Posterior vena cava (tissue), 2 donors: ENCODE measurements at places on chromosomes 13 and 19. TPM values are rescaled to one million over a fixed set of nuclear protein-coding genes. Genes with fewer than 3 reads are reported as not detected.

GRCh38 chr19:11729586-11729985 is 9.2 kb downstream of the ZNF823 start:
- DNase-seq: no peak

GRCh38 chr19:57321751-57322150 is 1.5 kb downstream of the ZNF543 start:
- no peak for DNase-seq

GRCh38 chr13:19597523-19597922 is 35.9 kb upstream of the MPHOSPH8 start:
- DNase-seq: no peak

- DNase-seq: no peak
Observed at GRCh38 chr19:7545904-7546303, 10.4 kb downstream of the PNPLA6 start.

- no peak for DNase-seq
Observed at GRCh38 chr13:53759016-53759415, 730.4 kb downstream of the OLFM4 start.

GRCh38 chr13:41621716-41622431 is 164.5 kb downstream of the RGCC start:
- DNase-seq: no peak

GRCh38 chr13:35474496-35475211 is 1.8 kb downstream of the MAB21L1 start:
- DNase-seq: no peak

DNA sequence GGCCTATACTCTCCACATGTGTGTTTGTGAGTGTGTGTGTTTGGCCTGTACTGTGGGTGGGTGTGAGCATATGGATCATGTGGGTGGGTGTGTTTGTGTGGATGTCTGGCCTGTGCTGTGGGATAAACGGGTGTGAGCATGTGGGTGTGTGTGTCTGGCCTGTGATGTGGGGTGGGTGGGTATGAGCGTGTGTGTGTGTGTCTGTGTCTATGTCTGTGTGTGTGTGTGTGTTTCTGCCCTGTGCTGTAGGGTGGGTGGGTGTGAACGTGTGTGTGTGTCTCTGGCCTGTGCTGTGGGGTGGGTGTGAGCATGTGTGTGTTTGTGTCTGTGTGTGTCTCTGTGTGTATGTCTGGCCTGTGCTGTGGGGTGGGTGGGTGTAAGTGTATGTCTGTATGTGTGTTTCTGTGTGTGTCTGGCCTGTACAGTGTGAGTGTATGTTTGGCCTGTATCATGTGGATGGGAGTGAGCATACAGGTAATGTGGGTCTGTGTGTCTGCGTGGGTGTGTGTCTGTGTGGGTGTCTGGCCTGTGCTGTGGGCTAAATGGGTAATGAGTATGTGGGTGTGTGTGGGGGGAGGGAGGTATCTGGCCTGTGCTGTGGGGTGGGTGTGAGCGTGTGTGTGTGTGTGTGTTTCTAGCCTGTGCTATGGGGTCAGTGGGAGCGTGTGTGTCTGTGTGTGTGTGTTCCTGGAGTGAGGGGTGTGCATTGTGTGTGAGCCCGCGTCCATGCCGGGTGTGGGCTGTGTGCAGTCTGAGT is 20.8 kb upstream of the KCTD15 start:
- no peak for DNase-seq

- peak; percentile 67 for DNase-seq
Observed at GRCh38 chr13:113639616-113640262, 18.3 kb downstream of the ATP4B start.

- no peak for DNase-seq
Observed at GRCh38 chr19:19105365-19106055, 32.8 kb downstream of the TMEM161A start.

DNA sequence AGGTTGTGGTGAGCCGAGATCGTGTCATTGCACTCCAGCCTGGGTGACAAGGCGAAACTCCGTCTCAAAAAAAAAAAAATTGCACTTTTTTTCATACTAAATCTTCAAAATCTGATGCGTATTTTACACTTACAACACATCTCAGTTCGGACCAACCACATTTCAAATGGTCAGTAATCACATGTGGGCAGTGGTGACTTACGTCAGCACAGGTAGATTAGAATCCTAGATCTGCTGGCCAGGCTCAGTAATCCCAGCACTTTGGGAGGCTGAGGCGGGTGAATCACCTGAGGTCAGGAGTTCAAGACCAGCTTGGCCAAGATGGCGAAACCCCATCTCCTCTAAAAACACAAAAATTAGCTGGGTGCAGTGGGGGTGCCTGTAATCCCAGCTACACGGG is 1.6 kb upstream of the FARSA start:
- no peak for DNase-seq

GRCh38 chr13:31351376-31351775 is 151.6 kb downstream of the B3GLCT start:
- DNase-seq: no peak

The HTR2A gene
- 28.9 TPM for total RNA-seq

The CRX gene
- total RNA-seq: not detected

The ZNF426 gene
- 16.8 TPM for total RNA-seq

The C13orf42 gene
- not detected for total RNA-seq

The SLC1A5 gene
- 95.5 TPM for total RNA-seq

The ZNF808 gene
- 17.8 TPM for total RNA-seq

The SLITRK1 gene
- total RNA-seq: not detected

The CCDC194 gene
- 0.52 TPM for total RNA-seq

The GAS6 gene
- total RNA-seq: 215 TPM
